ENCODE measurements at places on chromosomes 12 and 14.

DNA sequence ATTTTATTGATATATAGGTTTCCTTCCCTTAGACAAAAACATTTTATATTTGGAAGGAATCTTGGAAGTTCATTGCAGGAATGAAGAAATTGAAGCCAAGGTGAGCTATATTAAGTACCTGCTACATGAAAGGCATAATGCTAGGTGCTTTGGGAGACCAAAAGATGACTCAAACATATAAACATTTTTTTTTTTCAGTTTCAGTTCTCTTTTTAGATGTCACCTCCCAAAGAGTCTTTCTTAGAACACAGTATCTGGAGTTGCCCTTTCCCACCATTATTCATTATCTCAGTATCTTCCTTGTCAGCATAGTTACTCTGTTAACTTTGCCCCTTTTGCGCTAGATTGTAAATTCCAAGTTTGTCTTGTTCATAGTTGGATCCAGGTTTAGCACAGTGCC is 1.1 kb downstream of the LIN52 start:
- no peak for DNase-seq

GRCh38 chr14:39343614-39344013 is 88.6 kb downstream of the FBXO33 start:
- DNase-seq = no peak

DNA sequence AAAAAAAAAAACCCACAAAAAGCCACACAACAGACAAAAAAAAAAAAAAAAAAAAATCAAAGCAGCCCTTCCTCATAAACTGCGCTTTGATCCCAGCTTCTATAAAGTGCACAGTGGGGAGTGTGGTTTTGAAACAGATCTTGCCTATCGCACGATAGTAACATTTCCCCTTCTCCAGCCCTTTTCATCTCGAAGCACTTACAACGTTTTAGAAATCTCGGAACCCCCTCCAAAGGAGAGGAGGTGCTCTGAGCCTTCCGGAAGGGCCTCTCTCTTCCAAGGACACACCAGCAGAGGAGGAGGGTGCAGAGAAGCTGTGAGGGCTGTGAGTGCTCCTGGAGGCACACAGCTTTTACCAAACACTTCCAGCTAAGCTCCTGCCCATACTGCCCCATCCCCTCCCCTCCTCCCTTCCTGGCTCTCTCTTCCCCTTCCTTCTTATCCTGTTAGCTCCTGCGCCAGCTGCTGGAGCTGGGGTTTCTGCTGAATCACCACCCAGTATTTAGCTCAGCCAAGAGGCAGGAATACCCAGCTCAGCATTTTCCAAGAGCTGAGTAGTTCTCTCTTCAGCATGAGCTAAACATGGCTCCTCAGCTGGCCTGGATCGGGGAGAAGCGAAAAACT is 28.4 kb downstream of the SLC7A8 start:
- DNase-seq = no peak

- no peak for DNase-seq
Observed at GRCh38 chr14:75476274-75476995, 45.8 kb upstream of the BATF start.
